Body of pancreas (tissue), 4 donors: ENCODE measurements at places on chromosomes 5 and 9.

DNA sequence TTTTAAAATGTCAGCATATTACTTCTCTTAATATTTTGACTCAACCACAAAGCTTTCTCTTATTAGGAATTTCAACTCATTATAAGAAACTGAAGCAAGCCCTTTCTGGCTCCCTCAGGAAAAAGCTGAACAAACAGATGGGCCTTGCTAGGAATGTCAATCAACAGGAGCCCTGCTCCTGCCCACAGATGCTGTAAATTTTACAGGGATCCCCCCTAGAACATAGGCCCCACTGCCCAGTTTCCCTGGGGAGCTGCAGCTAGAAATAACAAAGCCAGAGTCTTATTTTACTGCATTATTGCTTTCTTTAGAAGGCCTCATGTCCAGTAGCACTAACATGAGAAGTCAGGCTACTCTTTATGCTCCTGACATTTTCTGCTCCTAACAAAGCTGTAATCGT, 103.8 kb downstream of the PCSK1 start:
- no peak for DNase-seq

GRCh38 chr9:17936365-17936764, 357.5 kb downstream of the SH3GL2 start:
- no peak for DNase-seq

DNA sequence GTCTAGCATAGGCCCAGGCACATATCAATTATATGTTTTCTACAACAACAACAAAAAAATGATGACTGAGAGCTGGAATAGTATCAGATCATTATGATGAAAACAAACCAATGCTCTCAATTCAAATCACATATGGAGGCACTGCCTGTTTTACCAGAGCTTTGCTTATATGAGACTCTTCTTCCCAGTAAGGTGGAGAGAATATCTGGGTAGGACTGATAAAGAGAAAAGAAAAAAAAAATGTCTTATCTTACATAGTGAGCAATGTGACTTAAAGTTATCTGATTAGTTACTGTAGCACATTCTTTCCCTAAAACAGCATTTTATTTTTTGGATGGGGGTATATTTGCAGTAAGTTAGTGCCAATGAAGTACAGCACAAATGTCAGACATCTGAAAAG, 154.8 kb downstream of the RAB3C start:
- no peak for DNase-seq

GRCh38 chr5:103357636-103358035, 99.1 kb downstream of the MACIR start:
- DNase-seq: no peak

DNA sequence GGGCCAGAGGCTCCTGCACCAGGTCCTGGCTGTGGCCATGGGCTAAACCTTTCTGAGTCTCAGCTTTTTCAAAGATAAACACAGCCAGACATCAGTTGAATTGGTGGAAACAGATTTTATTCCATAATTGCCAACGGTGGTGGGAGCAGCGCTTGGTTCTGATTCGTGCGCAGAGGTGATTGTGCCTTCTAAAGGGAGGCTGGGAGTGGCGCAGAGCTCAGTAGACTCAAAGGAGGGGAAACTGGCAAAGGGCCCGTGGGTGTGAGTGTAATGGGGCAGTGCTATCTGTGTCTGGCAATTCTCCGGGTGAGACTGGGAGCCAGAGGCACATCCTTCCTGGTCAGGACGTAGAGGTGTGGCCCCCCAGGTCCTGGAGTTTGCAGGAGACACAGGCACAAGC, 169.4 kb upstream of the PPP1R26 start:
- no peak for DNase-seq

DNA sequence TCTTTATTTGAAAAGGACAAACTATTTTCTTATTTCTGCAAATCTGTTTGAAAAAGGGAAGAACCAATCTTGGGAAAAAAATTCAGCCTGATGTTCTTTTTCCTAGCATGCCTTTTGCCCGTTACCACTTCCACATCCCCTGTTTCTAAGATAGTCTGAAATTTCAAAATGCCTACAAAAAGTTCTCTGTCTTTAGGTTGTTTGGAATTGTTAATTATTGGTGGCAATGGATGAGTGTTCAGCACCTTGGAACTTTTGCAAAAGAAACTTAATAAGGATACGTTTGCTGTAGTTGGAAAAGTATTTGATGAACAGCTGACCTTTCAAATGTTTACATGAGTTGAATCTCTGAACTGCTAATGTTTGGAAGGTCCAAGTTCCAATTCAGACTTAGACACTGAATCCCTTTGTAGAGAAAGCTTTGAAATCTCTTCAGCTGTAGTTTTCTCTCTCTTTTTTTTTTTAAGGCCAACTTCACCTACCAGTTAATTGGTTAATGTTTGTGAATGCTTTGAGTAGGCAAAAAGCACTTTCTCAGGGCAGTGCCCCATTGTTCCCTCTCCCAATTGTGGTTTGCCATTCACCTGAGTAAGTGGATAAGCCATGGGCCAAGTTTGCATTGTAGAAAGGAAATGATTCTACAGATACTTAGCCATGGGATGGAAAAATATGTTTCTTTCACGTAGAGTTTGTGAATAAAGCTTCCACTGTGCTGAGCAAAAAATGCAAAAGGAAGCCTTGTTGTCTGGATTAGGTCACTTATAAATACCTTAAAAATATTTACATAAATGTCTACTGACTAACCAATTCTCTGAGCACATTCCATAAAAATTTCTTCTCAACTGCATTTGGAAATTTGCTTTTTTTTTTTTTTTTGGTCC, 156.4 kb upstream of the ELL2 start:
- DNase-seq: no peak
